Naive thymus-derived CD8-positive, alpha-beta T cell (primary cell): ENCODE measurements at places on chromosomes 13 and 19. TPM values are rescaled to one million over a fixed set of nuclear protein-coding genes. Genes with fewer than 3 reads are reported as not detected.

DNA sequence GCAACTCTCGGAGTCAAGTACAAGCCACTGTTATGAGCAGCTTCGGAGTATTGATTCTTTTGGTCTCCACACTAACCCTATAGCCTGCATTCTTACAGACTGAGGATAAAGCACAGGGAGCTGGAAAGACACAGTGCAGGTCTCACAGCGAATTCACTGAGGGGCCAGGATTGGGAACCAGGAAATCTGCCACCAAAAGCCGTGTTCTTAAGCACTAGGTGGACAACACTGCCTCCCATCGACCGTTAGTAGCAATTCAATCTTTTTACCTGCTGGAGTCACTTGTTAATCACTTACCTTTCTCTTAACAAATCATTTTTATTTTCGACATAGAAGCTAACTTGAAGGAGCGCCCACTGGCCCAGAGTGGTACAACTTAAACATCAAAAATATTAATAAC lies 6.3 kb downstream of the PMIS2 start:
- no peak overlapping the region for H3K4me3 ChIP-seq
- peaks cover 9% of the 10 kb centered on the region for H3K27me3 ChIP-seq
- no peaks in the 10 kb centered on the region for H3K36me3 ChIP-seq
- no peaks in the 10 kb centered on the region for H3K4me1 ChIP-seq

- H3K4me3 ChIP-seq, result no peak overlapping the region
- peaks cover 4% of the 10 kb centered on the region for H3K27me3 ChIP-seq
- no peak overlapping the region for H3K27ac ChIP-seq
- H3K4me1 ChIP-seq, result no peaks in the 10 kb centered on the region
- DNase-seq, result no peak
Observed at GRCh38 chr13:29361716-29362115, 233.8 kb downstream of the SLC7A1 start.

DNA sequence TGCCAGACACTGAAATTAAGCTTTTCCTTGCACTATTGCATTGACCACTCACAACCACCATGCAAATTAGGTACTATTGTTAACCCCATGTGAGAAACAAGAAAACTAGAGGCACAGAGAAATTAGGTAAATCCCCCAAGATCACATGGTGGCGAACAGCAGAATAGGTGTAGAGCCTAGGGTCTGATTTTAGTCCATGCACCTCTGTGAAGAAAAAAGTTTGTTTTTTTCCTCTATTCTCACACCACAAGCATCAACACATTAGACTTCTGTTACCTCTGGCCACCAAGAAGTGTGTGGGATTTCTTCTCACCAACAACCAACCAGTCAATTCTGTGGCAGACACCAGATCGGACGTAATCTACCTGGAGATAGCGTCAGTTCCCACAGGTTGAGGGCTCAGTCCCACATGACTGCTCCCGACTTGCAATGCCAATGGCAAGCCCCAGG lies 391.9 kb downstream of the COG6 start:
- no peaks in the 10 kb centered on the region for H3K27me3 ChIP-seq
- no peaks in the 10 kb centered on the region for H3K36me3 ChIP-seq
- no peak overlapping the region for H3K4me3 ChIP-seq

FGF21 gene
- total RNA-seq, result not detected

ZNF497 gene
- 6.6 TPM for total RNA-seq
